ENCODE measurements at places on chromosomes 2 and 18.

GRCh38 chr2:71784734-71785511, 331.6 kb downstream of the DYSF start:
- DNase-seq: no peak

GRCh38 chr2:71492112-71492511, 38.8 kb downstream of the DYSF start:
- no peak for DNase-seq

DNA sequence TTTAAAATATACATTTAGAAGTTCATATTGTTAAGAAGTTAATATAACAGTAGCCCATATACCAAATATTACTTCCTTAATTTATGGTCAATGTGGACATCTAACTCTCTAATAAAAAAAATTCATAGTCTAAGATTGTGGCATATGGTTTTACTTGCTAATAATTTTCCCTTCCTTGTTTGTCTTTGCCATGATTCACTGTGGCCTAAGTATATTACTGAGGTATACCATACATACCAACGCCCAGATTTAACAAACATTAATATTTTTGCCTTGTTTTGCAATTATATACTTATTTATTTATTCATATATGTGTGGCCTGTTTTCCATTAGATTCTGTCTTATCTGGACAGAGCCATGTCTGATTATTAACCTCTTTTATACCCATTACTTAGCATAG, 54.6 kb upstream of the CCDC150 start:
- DNase-seq: no peak

DNA sequence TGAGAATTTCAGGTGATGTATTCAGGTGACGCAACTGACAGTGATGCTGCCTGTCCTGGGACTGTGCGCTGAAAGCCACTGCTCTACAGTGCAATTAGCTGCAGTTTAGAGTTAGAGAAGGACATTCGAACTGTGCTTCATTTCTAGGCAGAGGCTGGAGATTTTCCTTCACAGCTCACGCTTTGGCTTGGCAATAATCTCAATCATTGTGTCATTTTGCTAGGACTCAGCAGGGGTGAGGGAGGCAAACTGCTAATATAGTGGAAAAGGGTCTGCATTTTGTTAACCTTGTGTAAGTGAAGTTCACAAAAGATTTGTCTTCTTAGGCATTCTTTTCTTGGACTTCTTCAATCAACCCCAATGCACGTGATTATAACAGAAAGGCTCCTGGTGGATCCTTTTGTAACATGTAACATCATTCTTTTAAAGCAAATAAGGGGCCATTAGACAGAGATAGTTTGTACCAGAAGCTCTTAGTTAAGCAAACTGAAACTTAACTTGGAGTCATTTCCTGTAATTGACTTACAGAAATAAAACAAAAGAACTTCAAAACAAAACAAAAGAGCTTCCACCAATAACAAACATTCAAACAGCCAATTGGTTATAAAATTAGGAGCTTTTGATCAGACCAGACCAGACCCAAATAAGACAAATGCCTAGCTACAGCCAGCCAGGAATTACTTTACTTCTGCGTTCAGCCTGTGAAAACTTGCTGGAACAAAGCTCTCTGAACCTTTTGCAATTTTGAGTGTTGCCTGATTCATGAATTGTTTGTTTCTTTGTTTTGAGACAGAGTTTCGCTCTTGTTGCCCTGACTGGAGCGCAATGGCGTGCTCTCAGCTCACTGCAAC, 1376.3 kb upstream of the CELF4 start:
- DNase-seq: no peak

DNA sequence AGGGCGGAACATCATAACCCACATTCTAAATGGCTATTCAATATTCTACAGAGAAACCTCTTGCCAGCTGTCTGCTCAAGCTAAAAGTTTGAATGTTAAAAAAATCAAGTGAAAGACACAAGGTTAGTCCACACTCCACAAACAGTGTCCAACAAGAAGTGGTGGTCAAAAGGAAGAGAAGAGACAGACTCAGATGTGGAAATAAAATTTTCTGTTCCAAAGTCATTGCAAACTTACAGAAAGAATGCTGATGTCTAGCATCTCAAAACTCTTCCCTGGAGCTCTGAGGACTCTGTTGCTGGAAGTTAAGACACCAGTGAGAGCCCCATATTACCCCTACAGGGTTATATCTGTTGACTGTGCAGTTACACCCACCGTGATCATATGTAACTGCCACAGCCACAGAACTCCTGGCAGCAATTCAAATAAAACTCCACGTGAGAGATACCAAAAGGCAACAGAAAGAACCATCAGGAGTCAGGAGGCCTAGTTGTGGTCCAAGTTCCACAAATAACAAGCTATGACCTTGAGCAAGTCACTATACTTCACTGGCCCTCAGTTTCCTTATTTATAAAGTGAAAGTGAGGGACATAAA, 60.9 kb downstream of the AAK1 start:
- DNase-seq: no peak

- DNase-seq: no peak
These were observed 13.9 kb downstream of the AFTPH start for GRCh38 chr2:64537991-64538390.

DNA sequence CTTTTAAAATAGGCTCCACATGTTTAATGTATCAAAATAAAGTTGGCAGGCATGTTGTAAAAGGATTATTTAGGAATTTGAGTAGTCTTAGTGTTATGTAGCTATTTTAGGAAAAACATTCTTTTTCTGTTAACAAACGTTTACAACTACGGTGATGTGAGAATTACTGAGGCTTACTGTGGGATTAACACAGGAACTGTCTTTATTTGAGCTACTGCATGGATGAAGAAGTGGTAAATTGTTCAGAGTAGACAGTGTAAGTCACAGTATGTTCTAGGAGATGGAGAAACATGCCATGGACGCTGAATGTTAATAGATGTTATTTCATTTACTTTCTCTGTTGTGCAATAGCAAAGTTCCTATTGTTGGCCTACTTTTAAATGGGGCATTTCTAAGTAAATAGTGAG, 1.6 kb downstream of the PPM1B start:
- no peak for DNase-seq

DNA sequence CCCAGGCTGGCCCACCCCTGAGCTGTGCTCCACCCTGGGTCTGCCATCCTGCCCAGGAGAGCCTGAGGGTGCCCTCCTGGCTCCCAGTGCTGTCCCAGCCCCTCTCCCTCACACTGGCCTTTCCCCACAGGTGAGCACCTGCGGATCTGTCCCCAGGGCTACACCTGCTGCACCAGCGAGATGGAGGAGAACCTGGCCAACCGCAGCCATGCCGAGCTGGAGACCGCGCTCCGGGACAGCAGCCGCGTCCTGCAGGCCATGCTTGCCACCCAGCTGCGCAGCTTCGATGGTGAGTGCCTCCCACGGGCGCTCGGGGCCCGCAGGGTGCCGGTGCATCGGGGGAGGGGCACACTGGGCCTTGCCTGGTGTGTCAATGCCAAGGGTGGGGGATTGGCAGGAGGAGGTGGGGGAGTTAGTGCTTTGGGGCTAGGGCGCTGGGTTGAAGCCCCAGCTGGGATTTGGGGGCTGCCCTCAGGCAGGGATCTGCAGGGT, 23.5 kb downstream of the GPC1 start:
- DNase-seq: no peak

DNA sequence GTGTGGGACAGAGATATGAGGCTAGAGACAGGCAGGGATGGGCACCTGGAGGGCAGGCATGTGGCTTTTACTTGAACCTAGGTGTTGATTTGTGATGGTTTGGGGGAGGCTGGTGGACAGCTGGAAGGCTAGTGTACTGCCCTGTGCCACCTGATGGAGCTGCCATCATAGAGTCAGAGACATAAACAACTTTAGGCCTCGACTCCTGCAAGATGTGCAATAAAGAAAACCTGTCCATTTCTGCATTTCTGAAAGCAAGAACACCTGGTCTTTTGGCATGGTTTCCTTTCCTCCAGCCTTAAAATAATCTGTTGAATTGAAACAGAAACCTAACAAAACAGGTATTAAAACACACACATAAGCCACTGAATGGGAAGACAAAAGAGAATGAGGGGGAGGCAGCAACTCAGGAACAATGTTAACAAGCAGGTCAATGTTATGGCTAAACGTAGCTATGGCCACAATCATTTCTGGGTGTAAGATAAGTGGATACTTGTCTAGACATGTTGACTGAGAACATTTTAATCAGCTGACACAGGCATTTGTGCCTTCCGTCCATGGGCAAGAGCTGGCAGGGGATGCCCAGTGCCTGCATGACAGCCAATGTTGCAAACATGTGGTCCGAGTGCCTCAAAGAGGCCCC, 87.8 kb downstream of the KCTD1 start:
- DNase-seq: no peak

DNA sequence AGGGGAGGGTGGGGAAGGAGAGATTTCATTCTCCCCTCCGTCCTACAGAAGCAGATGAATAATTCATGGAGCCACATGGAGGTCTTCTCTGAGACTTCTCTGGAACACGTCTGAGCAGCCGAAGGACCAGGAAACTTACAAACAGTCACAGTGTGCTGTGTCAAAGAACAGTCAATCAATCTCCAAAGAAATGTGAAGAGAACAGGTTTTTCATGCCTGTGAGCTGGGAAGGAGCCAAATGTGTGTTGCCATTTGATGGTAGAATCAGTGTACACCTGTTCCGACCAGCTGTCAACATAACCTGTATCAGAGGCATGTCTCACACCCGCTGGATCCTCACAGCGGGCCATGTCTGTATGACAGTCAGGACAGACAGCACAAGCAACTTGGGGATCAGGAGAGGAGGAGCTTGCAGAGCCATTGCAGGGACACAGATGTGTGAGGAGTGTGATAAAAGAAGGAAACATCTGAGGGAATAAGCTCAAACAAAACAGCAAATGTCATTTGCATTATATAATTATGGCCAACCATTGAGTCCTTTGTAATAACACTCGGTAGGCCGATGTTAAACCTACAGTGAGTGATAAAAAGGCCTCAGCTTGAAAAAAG, 298.5 kb downstream of the EN1 start:
- no peak for DNase-seq

DNA sequence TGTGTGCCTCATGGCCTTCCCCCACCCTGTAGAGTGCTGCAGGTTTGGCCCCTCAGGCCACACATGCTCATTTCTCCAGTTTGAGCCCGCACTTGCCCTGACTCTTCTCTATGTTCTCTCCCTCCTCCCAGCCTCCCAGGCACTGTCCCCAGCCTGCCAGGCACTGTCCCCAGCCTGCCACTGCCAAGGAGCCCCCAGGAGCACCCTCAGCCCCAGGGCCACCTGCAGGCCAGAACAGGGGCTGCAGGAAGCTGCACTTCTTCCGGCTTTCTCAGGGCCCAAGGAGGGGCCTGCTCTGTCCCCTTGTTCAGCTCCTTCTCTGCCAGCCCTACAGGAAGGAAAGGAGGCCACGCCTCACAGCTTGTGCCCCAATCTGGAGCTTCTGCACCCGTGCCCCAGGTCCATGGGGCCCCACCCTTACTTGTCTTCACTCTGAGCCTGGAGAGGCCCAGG, 31.6 kb downstream of the CYP26B1 start:
- no peak for DNase-seq

- DNase-seq: no peak
These were observed 361.9 kb upstream of the MEX3C start for GRCh38 chr18:51559198-51559901.

- DNase-seq: no peak
These were observed 119.2 kb upstream of the STK17B start for GRCh38 chr2:196290569-196290968.
